ENCODE measurements at places on chromosomes 12 and 14.

GRCh38 chr14:68203871-68204270 lies 384.3 kb downstream of the RAD51B start:
- no peak for DNase-seq

- peak; percentile 58 for DNase-seq
Observed at GRCh38 chr12:108935159-108935763, 55.4 kb downstream of the DAO start.

- no peak for DNase-seq
Observed at GRCh38 chr12:4910502-4911315, 1.0 kb downstream of the KCNA1 start.

GRCh38 chr12:106855221-106855758 lies 80.8 kb downstream of the RIC8B start:
- DNase-seq, result no peak

DNA sequence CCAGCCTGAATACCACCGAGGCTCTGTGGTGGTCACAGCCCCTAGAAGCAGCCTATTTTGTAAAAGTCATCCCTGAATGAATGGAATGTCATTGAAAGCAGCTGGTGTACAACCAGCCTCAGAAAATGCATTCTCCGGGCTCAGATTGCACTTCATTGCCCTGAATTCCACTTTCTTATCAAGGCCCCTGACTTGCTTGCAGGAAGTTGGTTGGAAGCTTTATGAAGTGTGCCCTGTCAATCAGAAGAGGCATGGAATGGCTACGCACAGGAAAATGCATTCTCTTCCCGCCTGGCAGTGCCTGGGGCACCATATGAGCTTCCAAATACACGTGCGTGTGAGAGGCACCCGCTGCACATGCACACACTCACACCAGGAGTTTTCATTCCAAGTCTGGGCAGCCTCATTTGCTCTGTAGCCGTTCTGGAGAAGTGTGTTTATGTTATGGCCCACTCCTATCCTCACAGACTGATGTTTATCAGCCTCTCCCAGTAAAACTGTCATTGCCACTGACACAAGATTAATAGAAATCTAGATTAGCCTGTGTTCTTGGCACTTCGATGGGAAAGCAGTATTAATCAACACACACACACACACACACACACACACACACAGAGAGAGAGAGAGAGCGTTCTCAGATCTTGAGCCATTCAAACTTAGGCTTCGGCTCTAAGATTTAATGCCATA lies 63.9 kb downstream of the NUAK1 start:
- DNase-seq, result no peak

DNA sequence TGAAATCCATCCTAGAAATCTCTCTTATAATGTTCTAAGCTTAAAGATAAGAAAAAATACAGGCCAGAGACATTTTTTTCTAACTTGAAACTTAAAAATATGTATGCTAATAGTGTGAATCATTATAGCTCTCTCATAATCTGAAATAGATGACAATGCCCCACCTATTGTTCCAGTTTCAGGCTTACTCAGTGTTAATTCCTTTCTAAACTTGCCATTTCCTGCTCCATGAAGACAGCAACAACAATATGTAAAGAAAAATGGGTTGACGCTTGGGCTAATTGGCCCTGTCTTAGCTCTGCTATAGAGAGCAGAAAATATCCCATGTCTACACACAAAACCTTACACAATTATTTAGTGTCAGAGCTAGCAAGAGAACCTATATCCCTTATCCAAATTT lies 37.1 kb downstream of the LMO3 start:
- DNase-seq, result peak; percentile 2

GRCh38 chr12:67524861-67525616 lies 123.5 kb upstream of the DYRK2 start:
- DNase-seq, result no peak
